ENCODE measurements at places on chromosomes 6 and 20.

GRCh38 chr6:56582236-56582635 lies 60.5 kb downstream of the DST start:
- DNase-seq: no peak

- DNase-seq: no peak
Observed at GRCh38 chr20:32680544-32681174, 6.9 kb upstream of the C20orf203 start.

DNA sequence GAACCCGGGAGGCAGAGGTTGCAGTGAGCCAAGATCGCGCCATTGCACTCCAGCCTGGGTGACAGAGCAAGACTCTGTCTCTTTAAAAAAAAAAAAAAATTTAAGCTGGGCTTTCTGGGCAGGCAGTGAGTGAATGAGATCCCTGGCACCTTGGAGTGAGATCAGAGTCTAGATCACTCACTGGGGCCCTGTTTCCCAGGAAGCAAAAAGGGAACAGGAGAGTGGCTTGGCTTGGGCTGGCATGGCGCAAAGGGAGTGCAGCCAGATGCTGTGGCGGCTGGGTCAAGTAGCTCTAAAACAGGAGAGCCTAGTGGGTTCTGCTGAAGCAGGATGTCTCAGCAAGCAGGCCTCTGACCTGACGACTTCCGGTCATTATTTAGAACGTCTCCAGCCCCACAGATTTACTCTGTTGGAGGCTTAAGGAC lies 10.4 kb downstream of the PLCG1 start:
- DNase-seq: no peak

DNA sequence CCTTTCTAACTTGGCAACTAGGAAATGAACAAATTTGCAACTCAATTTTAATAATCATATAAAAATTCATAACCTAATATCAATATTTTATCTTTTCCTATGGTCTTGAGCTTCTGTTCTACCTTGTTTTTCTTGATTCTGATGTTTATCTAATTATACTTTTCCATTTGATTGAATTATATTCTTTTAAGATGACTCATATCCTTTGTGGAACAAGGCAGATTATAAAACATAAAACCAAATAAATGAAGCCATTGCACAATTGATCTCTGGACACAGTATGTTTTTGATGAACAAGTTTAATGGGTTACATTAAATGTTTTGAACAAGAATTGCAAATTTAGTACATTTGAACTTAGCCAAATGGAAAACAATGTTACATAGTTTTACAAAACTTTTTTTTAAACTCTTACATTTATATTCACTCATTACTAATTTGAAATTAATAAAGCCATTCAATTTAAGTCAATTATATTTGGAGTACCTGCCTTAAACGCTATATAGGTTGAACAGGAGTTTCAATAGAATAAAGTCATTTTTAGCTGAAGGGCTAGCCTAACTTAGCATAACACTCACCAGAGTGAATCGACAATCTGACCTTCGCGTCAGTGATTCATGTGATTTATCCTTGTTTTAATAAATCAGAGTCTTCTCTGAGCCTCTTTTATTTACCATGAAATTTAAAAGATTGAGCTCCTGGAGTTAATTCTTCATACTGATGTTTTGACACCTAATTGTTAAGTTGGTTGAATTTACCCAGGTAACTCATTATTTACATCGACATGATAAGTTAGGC lies 3.8 kb downstream of the NCOA7 start:
- no peak for DNase-seq

GRCh38 chr6:149876241-149876933 lies 12.2 kb upstream of the LRP11 start:
- no peak for DNase-seq

DNA sequence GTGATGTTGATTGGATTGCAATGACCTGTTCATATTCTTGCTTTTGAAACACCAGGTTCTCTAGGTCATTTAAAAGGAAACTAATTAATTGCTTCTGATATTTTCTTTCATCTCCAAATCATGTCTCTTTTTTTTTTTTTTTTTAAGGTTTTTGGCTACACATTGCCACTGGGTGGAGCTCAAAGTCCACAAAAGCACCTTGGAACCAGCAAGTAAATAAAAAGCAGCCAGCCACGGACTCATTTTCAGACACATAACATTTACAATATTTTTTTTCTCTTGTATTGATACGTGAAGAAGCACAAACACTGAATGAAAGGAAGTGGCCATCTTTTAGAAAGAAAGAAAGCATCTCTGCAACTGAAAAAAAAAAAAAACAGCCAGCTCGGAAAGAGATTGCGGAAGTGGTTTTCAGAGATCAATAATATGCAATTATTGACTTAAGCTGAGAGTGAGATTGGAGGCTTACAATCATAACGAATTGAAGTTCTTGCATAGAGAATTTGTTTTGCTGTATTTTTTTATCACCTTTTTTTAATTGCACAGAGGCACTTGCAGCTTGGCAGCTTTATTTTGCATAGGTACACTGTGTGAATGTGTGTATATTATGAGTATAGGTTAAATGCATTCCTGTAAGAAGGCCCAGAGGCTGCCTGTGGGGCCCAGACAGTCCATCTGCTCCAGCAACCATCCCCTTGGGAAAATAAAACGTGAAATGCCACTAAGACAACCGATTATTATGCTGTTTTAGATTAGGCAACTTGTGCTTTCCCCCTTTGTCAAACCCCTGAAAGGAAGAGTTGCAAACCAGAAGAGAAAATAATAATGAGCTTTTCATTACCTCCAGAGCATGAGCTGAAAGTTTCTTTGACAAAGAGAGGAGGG lies 28.2 kb downstream of the CGA start:
- no peak for DNase-seq

DNA sequence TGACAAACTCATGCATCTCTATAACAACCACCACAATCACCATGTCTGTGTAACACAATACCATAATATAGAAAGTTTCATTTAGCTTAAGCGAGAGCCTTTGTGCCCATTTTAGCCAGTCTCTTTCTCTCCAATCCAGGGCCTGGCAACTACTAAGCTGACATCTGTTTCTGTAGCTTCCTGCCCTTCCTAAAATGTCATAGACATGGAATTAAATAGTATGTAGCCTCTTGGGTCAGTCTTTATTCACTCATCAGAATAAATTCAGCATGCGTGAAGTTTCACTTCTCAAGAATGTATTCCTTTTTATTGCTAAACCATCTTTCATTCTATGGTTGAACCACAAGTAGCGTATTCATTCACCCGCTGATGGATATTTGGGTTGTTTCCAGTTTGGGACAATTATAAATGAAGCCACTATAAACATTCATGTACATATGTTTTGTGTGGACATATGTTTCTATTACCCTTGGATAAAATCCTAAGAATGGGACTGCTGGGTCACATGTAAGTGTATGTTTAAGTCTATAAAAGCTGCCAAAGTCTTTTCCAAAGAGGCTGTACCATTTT lies 1.7 kb upstream of the TREM2 start:
- no peak for DNase-seq

DNA sequence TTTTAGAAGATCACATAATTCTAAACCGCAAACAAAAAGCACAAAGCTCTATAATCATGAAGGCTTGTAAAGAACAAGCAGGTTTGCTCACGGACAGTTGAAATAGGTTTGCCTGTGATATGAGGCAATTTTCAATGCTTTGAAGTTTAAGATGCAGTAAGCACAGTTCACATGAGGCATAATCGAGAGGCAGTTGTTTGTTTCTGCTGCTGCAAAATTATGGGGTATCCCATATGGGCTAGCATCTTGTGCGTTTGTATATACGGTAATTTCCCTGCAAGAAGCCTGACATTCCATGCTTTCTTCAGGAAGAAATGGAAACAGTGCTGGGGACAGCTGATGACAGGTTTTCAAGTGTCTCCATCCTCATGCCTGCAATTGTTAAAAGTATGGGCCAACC lies 94.6 kb upstream of the MC3R start:
- no peak for DNase-seq

DNA sequence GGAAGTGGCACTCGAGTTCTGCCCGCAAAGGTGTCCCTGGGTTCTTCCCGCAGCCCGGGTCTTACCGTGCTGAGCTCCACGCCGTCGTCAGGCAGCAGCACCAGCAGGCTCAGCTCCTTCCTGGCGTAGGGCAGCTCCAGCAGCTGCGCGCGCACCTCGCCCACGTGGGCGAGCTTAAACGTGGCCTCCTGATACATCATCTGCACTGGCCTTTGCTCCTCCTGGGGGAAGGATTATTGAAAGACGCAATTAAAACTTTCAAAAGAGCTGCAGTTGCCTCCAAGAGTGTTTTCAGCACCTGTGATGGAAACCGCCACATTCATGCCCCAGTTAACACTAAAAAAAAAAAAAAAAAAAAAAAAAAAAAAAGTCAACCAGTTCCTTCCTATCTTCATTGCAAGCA lies 11.3 kb downstream of the SERPINB9 start:
- no peak for DNase-seq

DNA sequence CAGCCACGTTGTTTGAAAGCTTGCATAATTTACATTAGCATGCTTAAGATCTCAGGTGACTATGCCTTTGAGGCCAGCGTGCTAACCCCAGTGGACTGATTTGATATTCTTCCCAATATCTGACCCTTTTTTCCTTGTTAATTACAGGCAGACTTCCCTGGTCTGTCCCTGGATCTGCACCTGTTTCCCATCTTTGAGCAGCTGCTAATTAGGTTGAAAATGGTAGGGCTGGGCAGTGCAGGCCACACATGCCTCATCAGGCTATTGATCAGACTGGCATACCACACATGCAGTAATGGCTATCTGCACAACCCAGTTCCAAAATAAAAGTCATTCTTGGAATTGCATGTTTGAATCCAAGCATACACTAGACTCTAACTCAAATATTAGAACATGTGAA lies 164.3 kb upstream of the TFAP2D start:
- no peak for DNase-seq

DNA sequence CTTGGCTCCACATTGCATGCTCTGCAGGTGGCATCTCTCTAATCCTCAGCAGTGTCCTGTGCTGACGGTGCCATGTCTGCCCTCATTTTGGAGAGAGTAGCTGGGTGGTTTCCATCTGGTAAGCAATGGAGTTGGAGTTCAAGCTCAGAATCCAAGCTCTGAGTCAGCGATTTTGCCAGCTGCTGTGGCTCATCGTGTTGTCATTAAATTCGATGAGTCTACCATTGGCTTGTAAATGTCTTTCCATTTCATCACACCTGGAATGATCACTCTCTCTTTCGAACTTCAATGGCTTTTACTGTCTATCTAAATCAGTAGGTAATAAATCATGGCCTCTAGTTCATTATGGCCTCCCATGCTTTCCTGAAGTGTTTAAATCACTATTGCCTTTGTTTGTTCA lies 378.5 kb upstream of the TSHZ2 start:
- DNase-seq: no peak

DNA sequence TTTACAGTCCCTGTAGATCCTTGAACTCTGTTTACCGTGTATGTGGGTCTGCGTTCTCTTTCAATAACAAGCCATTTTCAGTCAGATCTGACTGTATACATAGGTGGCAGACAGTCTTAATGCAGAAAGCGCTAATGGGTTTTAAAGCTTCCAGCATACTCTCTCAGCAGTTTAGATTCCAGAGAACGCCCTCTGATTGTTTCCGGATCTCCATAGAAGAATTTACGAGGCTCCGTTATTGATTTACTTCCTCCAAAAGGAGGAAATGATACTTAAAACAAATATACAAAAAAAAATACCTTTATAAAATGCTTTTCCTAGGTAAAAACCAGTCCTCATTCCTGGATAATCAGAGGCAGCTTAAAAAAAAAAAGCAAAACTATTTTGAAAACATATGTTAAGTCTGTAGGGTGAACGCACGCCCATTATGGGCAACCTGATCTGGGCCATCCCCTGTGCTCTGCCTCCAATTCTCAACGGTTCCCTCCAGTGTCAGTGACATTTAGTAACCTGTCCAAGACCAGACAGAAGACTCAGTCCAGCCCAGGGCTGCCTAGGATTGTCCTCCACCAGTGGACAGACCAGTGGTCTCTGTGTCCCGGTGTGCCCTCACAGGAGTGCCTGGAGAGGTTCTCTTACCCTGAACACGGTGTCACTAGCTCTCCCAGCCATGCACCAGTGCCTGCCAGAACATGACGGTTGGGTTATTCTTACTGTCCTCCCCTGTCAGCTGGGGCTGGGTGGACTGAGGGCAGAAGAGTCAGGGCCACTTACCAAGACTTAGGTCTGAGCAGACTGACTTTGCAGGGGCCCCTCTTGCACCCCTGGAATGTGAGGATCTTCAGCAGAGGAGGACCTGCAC lies 217.3 kb downstream of the ARID1B start:
- no peak for DNase-seq

All from stimulated activated CD8-positive, alpha-beta memory T cell treated with anti-CD3 and anti-CD28 coated beads, Interleukin-7, amount 100 ng/mL, for 1 hour (primary cell).